ENCODE measurements at places on chromosomes 2 and 18. TPM values are rescaled to one million over a fixed set of nuclear protein-coding genes. Genes with fewer than 3 reads are reported as not detected.

CFLAR gene
- polyA plus RNA-seq: 3.8 TPM

CDK15 gene
- not detected for polyA plus RNA-seq

TUBB8B gene
- polyA plus RNA-seq: 1.3 TPM

SERPINE2 gene
- polyA plus RNA-seq: 26.5 TPM

TUBA3E gene
- polyA plus RNA-seq: not detected

ALLC gene
- not detected for polyA plus RNA-seq

POTEJ gene
- polyA plus RNA-seq: not detected

ARHGEF4 gene
- 10.6 TPM for polyA plus RNA-seq

VWA3B gene
- polyA plus RNA-seq: not detected

DNAJC5G gene
- 0.83 TPM for polyA plus RNA-seq

TBR1 gene
- polyA plus RNA-seq: not detected

PSME4 gene
- polyA plus RNA-seq: 42.2 TPM

GNAL gene
- 13.5 TPM for polyA plus RNA-seq

NR4A2 gene
- polyA plus RNA-seq: 0.15 TPM

ANKRD36C gene
- 0.89 TPM for polyA plus RNA-seq

CAVIN2 gene
- polyA plus RNA-seq: 0.03 TPM

IL1F10 gene
- polyA plus RNA-seq: not detected

NPPC gene
- 1.3 TPM for polyA plus RNA-seq

CRYGD gene
- 7.1 TPM for polyA plus RNA-seq

CHRNG gene
- polyA plus RNA-seq: 0.05 TPM

PKDCC gene
- 115 TPM for polyA plus RNA-seq

LAMA3 gene
- polyA plus RNA-seq: 0.76 TPM

FER1L5 gene
- 0.23 TPM for polyA plus RNA-seq
